ENCODE measurements at places on chromosomes 12 and 14.
A peak's percentile ranks its signal among the peaks of the same experiment; 100 is the strongest.

DNA sequence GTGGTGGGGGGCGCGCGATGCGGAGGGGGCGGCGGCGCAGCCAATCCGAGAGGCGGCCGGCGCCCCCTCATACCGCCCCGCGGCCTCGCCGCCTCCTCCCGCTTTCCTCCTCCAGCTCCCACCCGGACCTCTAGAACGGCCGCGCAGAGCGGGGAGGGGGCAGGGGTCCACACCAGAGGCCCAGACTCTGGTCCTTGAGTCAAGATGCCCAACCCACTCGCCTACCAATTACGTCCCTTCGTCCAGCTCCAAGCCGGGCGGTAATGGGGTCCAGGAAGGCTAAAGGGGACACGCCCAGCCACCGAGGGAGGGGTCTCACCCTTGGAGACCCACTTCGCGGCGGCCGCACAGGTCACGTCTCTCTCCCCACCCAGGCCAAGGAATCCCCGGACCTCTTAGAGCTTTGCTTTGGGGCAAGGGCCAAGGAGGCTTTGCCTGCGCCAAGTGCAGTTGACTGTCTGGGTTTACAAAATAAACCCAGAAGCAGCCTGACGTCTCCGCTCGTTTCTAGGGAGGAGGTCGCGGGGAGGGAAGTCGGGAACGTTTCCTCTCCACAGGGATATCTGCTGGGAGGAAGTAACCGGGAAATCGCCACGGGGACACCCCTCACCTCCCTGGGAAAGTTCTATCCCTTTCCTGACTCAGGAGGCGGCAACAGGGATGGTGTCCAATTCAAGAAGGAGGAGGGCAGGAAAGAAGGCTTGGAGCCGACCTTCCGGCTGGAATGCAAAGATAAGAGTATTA lies 394 bp upstream of the AMIGO2 start:
- DNase-seq, result peak; percentile 47

GRCh38 chr12:29552324-29552927 lies 54.9 kb upstream of the OVCH1 start:
- DNase-seq, result peak; percentile 69

DNA sequence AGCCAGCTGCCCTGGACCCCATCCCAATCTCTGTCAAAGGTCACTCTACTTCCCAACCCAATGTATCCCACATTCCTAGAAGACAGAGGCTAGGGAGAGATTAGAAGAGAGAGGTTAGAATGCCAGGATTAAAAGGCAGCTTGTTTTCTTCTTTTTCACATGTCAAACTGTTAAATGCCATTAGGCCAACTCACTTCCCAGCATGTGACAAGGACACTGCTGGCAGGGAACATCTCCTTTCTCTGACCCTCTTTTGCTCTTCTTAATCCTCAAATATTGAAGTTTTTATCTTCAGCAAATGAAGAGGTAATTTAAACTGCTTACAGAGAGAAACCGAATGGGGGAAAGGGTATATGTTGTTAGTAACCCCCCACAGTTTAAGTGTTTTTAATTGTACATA lies 89.1 kb downstream of the BBS10 start:
- DNase-seq, result no peak

- DNase-seq, result no peak
Observed at GRCh38 chr14:50601394-50601793, 41.4 kb downstream of the ATL1 start.

DNA sequence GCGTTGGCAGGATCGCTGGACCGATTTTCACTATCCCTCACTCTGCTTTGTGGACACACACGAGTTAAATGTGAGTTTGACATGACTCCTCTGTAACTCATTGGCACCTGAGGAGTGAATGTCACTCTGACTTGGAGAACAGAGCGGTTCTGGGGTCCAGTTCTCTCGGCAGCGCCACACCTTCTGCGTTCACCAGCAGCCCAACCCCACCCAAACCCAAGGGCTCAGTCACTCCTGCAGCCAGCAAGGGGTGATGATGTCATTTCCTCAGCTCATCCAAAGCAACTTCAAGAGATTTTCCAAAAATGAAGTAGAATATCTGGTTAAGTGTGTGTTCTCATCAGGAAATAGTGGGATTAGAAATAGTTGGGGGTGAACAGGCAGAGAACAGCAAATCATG lies 36.3 kb downstream of the ADGRD1 start:
- DNase-seq, result no peak

DNA sequence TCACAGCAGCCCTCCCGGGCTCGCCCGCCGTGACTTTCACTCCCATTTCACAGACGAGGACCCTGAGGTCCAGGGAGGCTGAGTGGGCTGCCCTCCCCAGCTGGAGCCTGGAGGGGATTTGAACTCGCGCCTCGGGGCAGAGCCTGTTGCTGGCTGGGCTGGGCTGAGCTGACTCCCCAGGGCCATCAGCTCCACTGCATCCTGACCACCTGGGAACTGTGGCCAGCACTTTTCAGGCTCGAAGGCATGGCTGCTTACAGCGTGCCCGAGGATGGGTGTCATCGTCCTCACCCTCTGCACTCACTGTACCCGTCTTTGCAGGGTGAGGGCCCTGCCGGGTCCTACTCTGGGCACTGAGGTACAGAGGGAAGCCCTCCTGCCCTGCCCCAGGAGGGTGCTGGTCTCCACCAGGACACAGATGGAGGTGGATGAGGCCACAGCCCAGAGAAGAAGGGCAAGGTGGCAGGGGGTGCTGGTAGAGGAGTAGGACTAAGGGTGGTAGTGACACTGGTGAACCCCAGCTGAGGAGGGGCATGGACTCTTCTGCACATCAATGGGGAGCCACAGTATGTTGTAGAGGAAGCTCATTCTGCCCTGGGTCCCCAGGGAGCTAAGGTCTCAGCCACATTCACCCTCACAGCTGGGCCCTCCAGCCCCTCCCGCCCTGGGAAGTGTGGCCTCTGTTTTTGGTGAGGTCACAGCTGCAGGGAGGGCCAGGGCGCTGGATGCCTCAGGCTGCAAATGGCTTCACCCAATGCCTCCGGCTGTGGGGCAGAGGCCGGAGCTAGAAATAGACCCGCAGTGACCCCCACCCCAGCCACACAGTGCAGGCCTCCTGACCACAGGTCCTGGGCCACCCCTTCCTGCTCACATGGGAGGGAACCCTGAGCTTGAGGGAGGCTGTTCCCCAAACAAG lies 365.1 kb upstream of the SFSWAP start:
- DNase-seq, result no peak

DNA sequence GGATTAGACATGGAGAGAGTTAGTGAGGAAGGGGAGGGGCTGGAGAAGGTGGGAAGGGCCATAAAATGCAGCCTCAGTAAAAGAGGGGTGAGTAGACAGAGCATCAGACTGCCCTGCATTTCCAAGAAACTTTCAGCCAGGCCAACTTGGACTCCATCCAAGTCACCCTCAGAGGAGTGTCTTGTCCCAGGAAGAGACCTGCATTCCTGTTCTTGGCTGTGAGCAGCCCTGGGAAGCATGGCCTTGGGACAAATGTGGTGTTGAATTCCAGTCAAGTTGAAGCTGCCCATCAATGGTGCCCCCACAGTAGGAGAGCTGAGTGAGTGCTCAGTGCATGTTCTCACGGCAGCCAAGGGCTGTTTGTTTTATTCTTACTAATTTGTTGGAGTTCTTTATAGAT lies 35.0 kb upstream of the TUNAR start:
- DNase-seq, result no peak

DNA sequence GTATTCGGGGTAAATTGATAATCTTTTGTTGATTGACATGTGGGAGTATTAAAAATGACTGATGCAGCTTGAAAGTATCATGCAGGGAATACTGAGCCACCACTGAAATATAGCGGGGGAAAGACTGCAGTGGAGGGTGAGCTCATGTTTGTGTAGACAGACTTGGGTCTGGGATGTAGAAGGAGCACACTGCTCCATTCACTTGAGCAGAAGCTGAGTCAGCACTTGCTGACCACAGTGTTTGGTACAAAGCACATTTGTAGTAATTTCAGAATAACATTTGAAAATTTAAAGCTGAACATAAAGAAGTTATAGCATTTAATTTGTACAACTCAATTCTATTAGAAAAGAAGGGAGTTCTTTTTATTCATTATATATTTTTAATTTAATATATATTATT lies 304.3 kb upstream of the PRICKLE1 start:
- DNase-seq, result no peak

DNA sequence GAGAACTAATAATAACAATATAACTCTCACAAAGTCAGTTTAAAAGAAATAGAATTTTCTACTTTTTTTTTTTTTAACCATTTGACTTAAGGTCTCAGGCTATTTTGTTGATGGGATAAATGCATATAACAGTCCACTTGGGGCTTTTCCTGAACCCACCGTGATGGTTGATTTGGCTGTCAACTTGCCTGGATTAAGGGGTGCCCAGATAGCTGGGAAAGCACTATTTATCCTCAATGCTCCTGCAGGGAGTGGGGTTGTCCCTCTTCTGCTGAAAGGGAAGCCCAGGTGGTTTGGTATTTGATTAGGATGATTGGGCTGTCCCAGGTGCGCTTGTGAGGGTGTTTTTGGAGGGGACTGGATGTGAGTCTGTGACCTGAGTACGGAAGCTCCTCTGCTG lies 114.9 kb downstream of the AACS start:
- no peak for DNase-seq

- no peak for DNase-seq
Observed at GRCh38 chr12:6952863-6953441, 1.8 kb downstream of the PTPN6 start.

GRCh38 chr14:66085224-66085623 lies 400.9 kb upstream of the CCDC196 start:
- DNase-seq, result no peak

DNA sequence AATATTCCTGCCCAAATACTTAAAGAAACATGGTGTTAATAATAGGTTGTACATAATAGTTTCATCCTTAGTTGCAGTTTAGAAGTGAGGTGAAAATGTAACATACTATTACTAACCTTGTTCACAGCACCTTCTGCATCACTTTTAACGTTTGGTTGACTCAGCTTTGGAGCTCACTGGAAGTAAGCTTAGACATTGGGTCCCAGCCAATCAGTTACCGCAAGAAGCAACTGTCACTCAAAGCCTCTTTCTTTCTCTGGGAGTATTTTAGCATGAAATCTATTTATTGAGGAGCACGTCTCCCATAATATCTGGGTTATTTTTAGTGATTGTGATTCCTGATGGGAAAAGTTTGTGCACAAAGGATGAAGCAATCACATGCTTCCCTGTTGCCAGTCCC lies 472.6 kb downstream of the SNAPC1 start:
- no peak for DNase-seq

DNA sequence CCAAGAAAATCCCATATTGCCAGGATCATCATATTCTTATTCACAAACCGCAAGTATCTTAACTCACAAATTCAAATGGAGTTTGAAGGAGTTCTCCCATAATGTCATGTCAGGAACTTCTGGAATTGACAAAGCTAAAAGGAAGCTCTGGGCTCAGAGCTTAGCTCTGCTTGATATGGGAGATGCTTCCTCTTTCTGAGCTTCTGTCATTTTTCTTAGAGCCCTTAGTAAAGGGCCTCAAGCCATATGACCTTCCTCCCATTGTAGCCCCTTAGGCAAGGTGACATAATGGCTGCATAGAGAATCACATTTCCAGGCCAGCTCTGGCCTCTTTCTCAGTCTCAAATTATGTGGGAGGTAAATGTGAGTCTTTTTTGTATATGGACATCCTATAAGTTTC lies 40.9 kb downstream of the SLC4A8 start:
- DNase-seq, result no peak

- DNase-seq, result no peak
Observed at GRCh38 chr14:54782751-54783659, 119.6 kb downstream of the GCH1 start.

DNA sequence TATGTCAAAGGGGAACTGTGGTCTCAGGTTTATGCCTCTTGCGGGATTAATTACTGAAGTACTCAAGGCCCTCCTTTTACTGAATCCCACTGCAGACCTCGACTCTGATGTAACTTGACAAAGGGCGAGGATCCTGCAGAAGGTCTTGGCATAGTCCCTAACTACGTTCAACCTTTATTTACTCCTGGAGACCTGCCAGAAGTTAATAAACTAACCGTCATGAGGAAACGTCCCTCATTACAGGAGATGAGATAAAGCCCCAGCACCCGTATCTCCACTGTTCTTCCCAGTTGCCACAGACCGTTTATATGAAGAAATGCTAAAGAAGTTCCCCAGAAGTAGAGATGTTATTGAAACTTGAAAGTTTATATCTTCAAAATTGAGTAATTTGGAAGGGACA lies 190.9 kb downstream of the ETV6 start:
- DNase-seq, result no peak

DNA sequence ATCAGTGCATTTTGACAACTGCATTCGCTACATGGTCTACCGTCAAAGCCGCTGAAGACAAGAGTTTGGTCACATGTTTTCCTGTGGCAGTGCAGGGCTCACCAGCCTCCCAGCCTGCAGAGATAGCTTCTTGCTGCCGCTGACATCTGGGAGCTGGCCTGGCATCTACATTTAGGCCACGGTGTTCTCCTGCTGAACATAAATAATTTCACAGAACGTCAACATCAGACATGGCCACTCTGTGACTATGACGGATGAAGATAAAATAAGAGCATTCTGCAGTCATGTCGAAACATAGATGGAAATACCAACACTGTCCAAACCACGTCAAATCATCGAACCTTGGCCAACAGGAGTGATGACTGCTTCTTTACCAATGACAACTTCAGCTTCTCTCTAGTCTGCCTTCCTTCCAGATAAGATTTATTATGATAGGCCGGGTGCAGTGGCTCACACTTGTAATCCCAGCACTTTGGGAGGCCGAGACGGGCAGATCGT lies 91.2 kb downstream of the TNFAIP2 start:
- no peak for DNase-seq

DNA sequence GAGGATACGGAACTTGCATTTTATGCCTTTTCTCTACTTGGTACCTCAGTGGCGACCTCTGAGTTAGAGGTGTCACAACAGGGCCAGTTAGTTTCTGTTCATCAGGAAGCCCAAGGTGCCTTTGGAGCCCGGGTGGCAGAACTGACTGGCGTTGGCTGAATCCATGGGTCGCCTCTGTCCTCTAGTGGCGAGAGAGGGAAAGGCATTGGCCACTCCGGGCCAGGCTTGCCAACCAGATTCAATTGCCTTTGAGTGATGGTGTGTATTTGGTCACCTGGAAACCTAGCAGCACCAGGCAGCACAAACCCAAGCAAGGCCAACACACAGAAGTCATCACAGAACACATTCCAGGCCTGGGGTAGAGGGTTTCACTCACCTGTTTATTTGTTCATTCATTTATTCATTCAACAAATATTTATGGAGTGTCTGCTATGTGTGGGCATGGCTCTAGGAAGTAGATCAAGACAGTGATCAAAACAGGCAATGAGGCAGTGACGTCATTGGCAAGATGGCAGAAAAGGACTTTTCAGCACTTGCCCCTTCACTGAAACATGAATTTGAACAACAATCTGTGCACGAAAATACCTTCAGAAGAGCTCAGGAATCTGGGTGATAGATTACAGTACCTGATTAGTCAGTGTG lies 40.5 kb upstream of the KCNA5 start:
- peak; percentile 86 for DNase-seq

GRCh38 chr12:51891843-51892242 lies 3.9 kb downstream of the ANKRD33 start:
- no peak for DNase-seq
